Endodermal cell (in vitro differentiated cells): ENCODE measurements at places on chromosomes 16 and 17. TPM values are rescaled to one million over a fixed set of nuclear protein-coding genes. Genes with fewer than 3 reads are reported as not detected.

GRCh38 chr16:72234387-72234786, 62.4 kb upstream of the PMFBP1 start:
- H3K27ac ChIP-seq, result no peak overlapping the region
- no peaks in the 10 kb centered on the region for H3K27me3 ChIP-seq
- no peak overlapping the region for H3K4me3 ChIP-seq
- H3K4me1 ChIP-seq, result no peaks in the 10 kb centered on the region
- no peak for DNase-seq
- H3K36me3 ChIP-seq, result no peaks in the 10 kb centered on the region

GRCh38 chr17:51010173-51010675, 110.4 kb downstream of the SPAG9 start:
- no peak overlapping the region for H3K27ac ChIP-seq
- no peak for DNase-seq
- no peaks in the 10 kb centered on the region for H3K27me3 ChIP-seq
- H3K4me1 ChIP-seq, result no peaks in the 10 kb centered on the region
- no peak overlapping the region for H3K4me3 ChIP-seq

- peaks cover 31% of the 10 kb centered on the region for H3K4me1 ChIP-seq
- H3K27me3 ChIP-seq, result no peaks in the 10 kb centered on the region
- H3K27ac ChIP-seq, result peak overlapping the region; percentile 70
- H3K4me3 ChIP-seq, result peak overlapping the region; percentile 68
These were observed 6.4 kb downstream of the NFE2L1 start for GRCh38 chr17:48054238-48055185.

- no peaks in the 10 kb centered on the region for H3K4me1 ChIP-seq
- DNase-seq, result no peak
- no peak overlapping the region for H3K27ac ChIP-seq
- no peaks in the 10 kb centered on the region for H3K27me3 ChIP-seq
These were observed 34.3 kb downstream of the STAT5B start for GRCh38 chr17:42241871-42242270.

DNA sequence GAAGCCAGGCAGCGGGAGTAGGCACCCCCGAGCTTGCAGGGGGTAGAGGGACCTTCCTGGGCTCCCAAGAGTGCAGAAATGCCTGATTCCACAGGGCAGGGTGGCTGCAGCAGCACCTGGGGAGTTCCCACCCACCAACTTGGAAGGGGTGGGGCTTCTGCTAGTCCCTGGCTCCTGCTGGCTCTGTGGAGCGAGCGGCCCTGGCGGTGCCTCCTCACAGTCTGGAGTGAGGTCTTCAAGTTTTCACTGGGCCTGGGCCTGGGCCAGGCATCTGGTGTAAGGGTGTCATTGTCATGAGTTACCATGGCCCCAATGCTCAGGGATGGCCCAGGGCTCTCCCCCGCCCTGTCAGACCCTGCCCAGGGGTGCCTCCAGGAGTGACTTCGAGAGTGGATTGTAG, 15.8 kb upstream of the ITGB3 start:
- no peak for DNase-seq
- no peak overlapping the region for H3K27ac ChIP-seq
- no peaks in the 10 kb centered on the region for H3K36me3 ChIP-seq

GRCh38 chr17:46986366-46986765, 7.3 kb upstream of the RPRML start:
- no peak overlapping the region for H3K4me3 ChIP-seq
- peaks cover 61% of the 10 kb centered on the region for H3K27me3 ChIP-seq
- H3K36me3 ChIP-seq, result no peaks in the 10 kb centered on the region

The CX3CL1 gene
- total RNA-seq, result 0.18 TPM in 2 replicates

DNA sequence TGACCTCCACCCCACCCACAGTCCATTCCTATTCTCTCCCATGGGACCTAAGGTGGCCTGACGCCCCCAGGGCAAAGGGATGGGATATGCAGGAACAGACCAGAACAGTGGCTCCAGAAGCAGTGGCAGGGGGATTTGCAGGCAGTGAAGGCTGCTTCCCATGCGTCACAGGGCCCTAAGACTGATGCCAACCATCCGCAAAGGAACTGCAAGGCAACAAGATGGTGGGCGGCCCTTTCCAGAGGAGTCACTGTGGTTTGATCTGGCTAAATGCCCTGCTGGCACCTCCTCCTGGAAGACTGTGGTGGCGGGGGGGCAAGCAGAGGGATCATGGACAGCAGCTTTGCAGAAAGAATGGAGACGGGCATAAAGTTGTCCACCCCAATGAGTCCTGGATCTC, 4.4 kb upstream of the SLC39A11 start:
- H3K4me3 ChIP-seq, result no peak overlapping the region
- no peaks in the 10 kb centered on the region for H3K4me1 ChIP-seq
- peaks cover 39% of the 10 kb centered on the region for H3K27me3 ChIP-seq
- no peaks in the 10 kb centered on the region for H3K36me3 ChIP-seq
- no peak overlapping the region for H3K27ac ChIP-seq
- no peak for DNase-seq

DNA sequence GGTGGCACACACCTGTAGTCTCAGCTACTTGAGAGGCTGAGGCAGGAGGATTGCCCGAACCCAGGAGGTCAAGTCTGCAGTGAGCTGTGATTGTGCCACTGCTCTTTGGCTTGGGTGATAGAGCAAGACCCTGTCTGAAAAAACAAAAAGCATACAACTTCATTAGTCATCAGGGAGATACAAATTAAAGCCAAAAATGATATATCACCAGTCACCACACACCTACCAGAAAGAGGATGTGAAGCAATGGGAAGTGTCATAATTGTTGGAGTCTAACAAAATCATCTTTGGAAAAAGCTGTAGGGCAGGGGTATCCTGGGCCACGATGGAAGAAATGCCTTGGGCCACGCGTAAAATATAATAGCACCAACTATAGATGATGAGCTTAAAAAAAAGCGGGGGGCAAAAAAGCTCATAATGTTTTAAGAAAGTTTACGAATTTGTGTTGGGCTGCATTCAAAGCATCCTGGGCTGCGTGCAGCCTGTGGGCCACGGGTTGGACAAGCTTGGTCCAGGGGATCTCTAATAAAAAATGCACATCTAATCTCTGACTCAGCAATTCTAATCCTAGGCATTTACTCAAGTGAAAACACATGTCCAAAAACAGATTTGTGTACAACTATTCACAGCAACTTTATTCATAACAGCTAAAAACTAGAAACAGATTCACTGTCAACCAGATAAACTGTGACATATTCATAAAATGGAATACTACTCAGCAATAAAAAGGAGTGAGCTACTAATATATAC, 65.9 kb downstream of the HIC1 start:
- no peaks in the 10 kb centered on the region for H3K27me3 ChIP-seq
- H3K36me3 ChIP-seq, result peaks cover 20% of the 10 kb centered on the region
- peak; percentile 13 for DNase-seq
- peaks cover 22% of the 10 kb centered on the region for H3K4me1 ChIP-seq
- H3K27ac ChIP-seq, result no peak overlapping the region
- H3K4me3 ChIP-seq, result no peak overlapping the region

DNA sequence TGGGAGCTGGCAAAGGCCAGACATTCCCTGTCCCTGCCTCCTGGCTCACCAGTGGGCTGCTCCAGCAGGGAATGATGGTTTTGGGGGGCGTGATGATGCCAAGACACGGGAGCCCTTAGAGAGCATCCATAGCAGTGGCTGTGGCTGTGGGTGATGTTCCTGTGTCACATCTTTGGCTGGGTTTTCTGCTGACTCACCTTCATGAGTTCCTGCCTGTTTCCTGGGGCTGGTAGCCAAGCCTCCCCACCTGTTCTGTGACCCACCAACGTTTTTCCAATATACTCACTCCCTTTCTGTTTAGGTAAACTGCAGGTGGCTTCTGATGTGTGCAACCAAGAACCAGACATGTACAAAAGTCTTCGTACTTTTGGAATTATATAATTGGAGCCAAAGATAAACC, 16.5 kb upstream of the NF1 start:
- DNase-seq, result no peak
- H3K36me3 ChIP-seq, result no peaks in the 10 kb centered on the region
- peaks cover 3% of the 10 kb centered on the region for H3K4me1 ChIP-seq
- H3K27ac ChIP-seq, result no peak overlapping the region
- H3K27me3 ChIP-seq, result no peaks in the 10 kb centered on the region

DNA sequence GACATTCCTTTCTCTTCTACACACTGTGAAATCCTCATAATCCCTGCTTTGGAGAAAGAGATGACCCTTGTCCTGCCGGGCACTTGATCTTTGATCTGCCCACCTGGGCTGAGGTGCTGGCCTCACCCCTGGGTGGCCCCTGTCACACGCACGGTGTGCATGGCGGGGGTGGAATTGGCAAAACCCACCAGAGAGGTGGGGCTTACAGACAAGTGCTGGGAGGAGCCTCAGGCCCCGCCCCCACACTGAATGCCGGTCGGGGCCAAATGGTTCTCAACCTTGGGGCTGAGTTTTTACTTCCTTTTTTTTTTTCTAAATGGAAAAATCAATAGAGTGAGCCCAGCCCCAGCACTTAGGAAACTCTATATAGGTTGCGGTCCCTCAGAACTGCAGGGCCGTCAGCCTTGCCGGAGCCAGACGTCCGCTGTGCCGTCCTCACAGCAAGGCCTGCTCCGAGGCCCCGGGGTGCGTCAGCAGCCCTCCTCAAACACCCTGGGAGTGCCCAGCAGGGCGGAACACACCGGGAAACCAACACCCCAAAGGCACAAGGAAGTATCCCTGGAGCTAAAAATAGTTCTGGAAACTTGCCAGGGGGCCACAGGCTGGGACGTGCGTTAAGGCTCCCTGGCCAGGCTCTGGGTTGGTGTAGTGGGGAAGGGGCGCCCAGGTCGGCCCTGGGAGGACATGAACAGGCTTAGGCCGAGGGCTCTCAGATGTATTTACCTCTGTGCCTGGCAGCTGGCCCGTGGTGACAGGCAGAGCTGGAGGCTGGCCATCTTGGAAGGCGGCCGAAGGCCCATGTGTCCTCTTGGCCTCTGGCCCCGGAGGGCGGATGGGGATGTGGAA, 11.0 kb downstream of the GPRC5C start:
- H3K4me3 ChIP-seq, result no peak overlapping the region
- DNase-seq, result peak; percentile 85
- H3K4me1 ChIP-seq, result no peaks in the 10 kb centered on the region
- no peaks in the 10 kb centered on the region for H3K27me3 ChIP-seq
- H3K36me3 ChIP-seq, result peaks cover 53% of the 10 kb centered on the region

- H3K27me3 ChIP-seq, result no peaks in the 10 kb centered on the region
- H3K27ac ChIP-seq, result no peak overlapping the region
- H3K4me1 ChIP-seq, result no peaks in the 10 kb centered on the region
- DNase-seq, result peak; percentile 91
These were observed 31.1 kb upstream of the HELZ start for GRCh38 chr17:67276075-67276474.

The CA5A gene
- not detected in 3 replicates for total RNA-seq

The FBXW10B gene
- 0.55 TPM in 1 of 3 replicates, not detected in the others for total RNA-seq

The MT2A gene
- not detected in 3 replicates for total RNA-seq

DNA sequence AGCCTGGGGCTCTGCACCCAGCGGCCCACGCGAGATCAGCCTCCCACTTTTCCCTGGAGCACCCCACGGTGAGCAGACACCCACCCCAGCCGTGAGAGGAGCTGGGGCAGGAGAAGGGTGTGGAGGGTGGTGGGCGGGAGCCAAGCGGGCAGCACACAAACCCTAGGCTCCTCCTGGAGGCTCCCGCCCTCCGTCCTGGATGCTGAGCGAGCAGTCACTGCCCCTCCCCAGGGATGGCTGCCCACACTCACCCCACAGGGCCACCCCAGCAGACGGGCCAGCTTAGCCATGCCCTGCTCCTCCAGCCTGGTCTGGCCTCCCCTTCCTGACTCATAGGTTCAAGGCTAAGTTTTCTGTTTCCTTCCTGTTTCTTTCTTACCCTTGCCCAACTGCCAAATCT, 15.7 kb upstream of the ABCC3 start:
- no peaks in the 10 kb centered on the region for H3K4me1 ChIP-seq
- H3K4me3 ChIP-seq, result no peak overlapping the region
- no peak for DNase-seq

The CHST6 gene
- total RNA-seq, result 12.1 and 13.5 TPM in 2 replicates

GRCh38 chr16:69494991-69495392, 70.6 kb downstream of the CYB5B start:
- no peaks in the 10 kb centered on the region for H3K4me1 ChIP-seq
- H3K36me3 ChIP-seq, result no peaks in the 10 kb centered on the region
- no peak overlapping the region for H3K27ac ChIP-seq
- H3K4me3 ChIP-seq, result no peak overlapping the region
- DNase-seq, result peak; percentile 89
- H3K27me3 ChIP-seq, result no peaks in the 10 kb centered on the region

- H3K27me3 ChIP-seq, result no peaks in the 10 kb centered on the region
- H3K4me1 ChIP-seq, result no peaks in the 10 kb centered on the region
- no peaks in the 10 kb centered on the region for H3K36me3 ChIP-seq
- no peak overlapping the region for H3K27ac ChIP-seq
- H3K4me3 ChIP-seq, result no peak overlapping the region
These were observed 115.2 kb downstream of the RBFOX3 start for GRCh38 chr17:79495665-79496064.

- no peaks in the 10 kb centered on the region for H3K36me3 ChIP-seq
- H3K27me3 ChIP-seq, result no peaks in the 10 kb centered on the region
- peaks cover 6% of the 10 kb centered on the region for H3K4me1 ChIP-seq
- H3K27ac ChIP-seq, result no peak overlapping the region
- DNase-seq, result peak; percentile 84
These were observed 13.2 kb upstream of the SLC12A3 start for GRCh38 chr16:56851671-56852400.

- no peaks in the 10 kb centered on the region for H3K27me3 ChIP-seq
- no peak overlapping the region for H3K4me3 ChIP-seq
- H3K4me1 ChIP-seq, result no peaks in the 10 kb centered on the region
- DNase-seq, result no peak
These were observed 5.5 kb downstream of the CPPED1 start for GRCh38 chr16:12798171-12798570.

- peaks cover 3% of the 10 kb centered on the region for H3K4me1 ChIP-seq
- no peaks in the 10 kb centered on the region for H3K27me3 ChIP-seq
- H3K36me3 ChIP-seq, result no peaks in the 10 kb centered on the region
- no peak overlapping the region for H3K27ac ChIP-seq
- peak; percentile 79 for DNase-seq
These were observed 474.4 kb downstream of the SLC39A11 start for GRCh38 chr17:72618001-72618509.

- peaks cover 15% of the 10 kb centered on the region for H3K4me1 ChIP-seq
- peak; percentile 87 for DNase-seq
- no peaks in the 10 kb centered on the region for H3K36me3 ChIP-seq
- no peaks in the 10 kb centered on the region for H3K27me3 ChIP-seq
These were observed 48.2 kb upstream of the MEIOC start for GRCh38 chr17:44607836-44608690.

GRCh38 chr17:74176546-74177001, 26.9 kb upstream of the RPL38 start:
- H3K4me1 ChIP-seq, result no peaks in the 10 kb centered on the region
- peak; percentile 98 for DNase-seq
- H3K4me3 ChIP-seq, result no peak overlapping the region
- H3K36me3 ChIP-seq, result no peaks in the 10 kb centered on the region
- no peaks in the 10 kb centered on the region for H3K27me3 ChIP-seq
